ENCODE measurements at places on chromosomes 7 and 10. TPM values are rescaled to one million over a fixed set of nuclear protein-coding genes. Genes with fewer than 3 reads are reported as not detected.

Gene KLF14
- total RNA-seq, result 0.57 TPM

Gene GIMAP8
- 13.0 TPM for total RNA-seq

Gene PSPH
- 14.1 TPM for total RNA-seq

Gene MYOZ1
- 101 TPM for total RNA-seq

Gene PON2
- 69.0 TPM for total RNA-seq

Gene HTR5A
- total RNA-seq, result not detected

Gene DYDC2
- not detected for total RNA-seq

Gene DNMBP
- total RNA-seq, result 10.0 TPM

Gene FAM25A
- total RNA-seq, result not detected

Gene RPA3
- 17.6 TPM for total RNA-seq

Gene TEX47
- total RNA-seq, result not detected
